ENCODE measurements at places on chromosomes 7 and 10.

- DNase-seq = no peak
Measured at GRCh38 chr10:78933828-78934531, 134.8 kb upstream of the ZMIZ1 start.

DNA sequence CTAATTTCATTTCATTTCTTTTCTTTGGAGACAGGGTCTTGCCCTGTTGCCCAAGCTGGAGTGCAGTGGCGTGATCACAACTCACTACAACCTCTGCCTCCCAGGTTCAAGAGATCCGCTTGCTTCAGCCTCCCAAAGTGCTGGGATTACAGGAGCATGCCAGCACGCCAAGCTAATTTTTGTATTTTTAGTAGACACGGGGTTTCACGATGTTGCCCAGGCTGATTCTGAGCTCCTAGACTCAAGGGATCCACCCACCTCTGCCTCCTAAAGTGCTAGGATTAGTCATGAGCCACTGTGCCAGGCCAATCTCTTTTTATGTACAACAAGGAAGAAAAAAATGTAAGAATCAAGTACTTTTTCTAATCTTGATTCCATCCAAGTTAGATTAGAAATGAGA is 10.7 kb upstream of the KMT2E start:
- DNase-seq = no peak

GRCh38 chr10:132001238-132001972 is 19.7 kb upstream of the BNIP3 start:
- DNase-seq = no peak

- no peak for DNase-seq
Measured at GRCh38 chr10:6674291-6674690, 94.2 kb upstream of the PRKCQ start.

DNA sequence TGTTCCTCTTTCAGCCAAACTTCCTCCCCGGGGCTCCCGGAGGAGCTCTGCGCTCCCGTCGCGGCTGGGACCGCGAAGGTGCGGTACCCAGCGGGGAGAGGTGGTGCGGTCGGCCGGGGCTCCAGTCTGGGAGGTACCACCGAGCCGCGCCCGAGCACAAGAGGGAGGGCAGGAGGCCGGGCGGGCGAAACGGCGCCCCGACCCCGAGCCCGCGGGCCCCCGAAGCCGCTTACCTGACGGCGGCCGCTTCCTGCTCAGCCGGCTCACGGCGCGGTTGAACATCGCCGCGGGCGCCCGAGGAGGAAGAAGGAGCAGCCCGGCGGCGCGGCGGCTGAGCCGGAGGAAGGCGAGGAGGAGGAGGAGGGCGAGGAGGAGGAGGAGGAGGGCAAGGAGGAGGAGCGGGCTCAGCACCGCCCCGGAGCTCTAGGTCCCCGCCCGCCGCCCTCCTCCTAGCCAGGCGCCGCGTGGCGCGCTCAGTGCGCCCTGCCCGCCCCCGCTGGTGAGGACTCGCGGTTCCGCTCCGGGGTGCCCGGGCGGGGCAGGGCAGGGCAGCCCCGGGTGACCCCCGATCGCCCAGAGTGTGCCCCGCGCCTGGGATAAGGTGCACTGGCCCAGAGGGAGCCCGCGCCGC is at the start of gene RGS10:
Gene RGS10 (minus strand): TSS at position 363 of the 631 bp plus-strand sequence. CDS start 81 bp downstream, at position 282.
- DNase-seq = peak; percentile 53

DNA sequence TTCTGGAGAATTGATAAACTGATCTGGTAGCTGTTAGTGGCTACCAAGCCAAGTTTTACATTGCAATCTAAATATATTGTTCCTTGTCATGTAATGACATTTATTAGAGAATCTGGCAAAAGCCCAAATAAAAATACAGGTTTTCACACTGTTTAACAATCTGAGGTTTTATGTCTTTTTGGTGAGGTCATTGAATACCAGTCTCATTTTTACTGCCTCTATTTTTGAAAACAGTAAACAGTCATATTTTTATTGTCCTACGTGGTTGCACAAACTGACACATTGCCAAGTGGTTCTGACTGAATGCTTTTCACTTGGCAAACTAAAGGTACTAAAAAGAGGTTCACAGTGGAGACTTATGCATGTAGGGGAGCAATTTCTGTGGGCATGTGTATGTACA is 157.5 kb downstream of the PRKG1 start:
- DNase-seq = no peak

DNA sequence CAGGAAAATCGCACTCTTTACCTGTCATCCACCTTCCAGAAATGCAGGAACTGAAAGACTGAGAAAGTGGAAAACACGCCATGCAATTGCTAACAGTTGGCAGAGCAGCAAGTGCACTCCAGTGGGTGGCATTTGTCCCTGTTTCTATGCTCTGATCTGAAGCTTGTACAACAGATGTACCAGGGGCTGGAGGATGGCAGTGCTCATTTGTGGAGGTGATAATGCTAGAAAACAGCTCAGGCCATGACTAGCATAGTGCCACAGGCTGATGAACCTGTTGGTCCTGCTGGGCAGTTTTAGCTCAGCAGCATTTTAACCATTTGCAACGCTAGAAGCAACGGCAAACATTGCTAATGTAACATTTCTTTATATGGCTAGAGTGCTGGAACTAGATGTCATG is 199.9 kb upstream of the NRP1 start:
- DNase-seq = no peak

GRCh38 chr7:69912846-69913245 is 314.6 kb downstream of the AUTS2 start:
- DNase-seq = no peak

DNA sequence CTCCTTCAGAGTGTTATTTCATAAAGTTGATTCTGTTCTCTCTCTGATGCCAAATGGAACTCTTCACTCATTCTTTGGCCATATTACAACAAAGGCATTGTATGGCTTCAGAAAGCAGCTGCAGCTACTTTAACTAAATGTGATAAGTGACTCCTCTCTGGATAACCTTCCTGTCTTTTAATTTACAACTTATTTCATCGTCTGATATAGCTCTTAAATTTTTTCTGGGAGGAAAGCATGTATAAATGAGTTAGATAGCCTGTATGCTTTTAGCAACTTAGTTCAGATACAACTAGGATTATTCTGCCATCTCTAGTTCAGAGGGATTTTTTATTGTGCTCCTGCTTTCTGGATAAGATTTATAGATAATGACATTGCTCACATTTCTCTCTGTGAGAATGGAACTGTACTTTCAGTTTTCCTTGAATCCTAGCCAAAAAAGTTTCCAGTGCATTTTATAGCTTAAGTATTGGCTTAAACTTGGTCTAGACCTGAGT is 57.5 kb downstream of the KLHDC10 start:
- DNase-seq = no peak

GRCh38 chr10:31274310-31274709 is 44.7 kb upstream of the ZEB1 start:
- DNase-seq = no peak

- no peak for DNase-seq
Measured at GRCh38 chr7:98213888-98214810, 2.9 kb downstream of the BHLHA15 start.

DNA sequence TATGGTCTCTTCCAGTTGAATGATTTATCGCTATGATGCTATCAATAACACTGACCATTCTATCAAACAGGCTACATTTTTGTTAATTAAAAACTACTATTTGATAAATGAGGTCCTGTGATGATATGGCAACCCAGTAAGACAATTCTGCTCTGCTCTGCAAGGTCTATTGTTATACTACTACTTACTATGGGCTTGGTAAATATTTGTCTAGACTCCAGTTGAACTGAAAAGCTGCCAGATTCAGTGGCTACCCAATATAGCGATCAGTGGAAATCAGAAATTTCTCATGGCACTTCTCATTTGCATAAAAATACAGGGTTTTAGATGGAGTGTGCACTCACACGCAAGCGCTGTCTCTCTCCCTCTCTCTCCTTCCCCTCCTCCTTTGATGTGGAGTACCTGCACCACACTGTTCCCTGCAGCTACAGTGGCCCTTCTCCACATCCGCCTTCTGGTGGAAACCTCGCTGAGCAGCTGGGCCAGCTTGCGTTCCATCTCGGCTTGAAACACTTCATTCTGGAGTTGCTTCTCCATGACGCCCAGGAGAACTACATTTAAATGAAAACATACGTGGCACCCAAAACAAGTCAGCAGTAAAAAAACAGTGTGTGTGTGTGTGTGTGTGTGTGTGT is 77.9 kb downstream of the KIAA1549 start:
- no peak for DNase-seq

DNA sequence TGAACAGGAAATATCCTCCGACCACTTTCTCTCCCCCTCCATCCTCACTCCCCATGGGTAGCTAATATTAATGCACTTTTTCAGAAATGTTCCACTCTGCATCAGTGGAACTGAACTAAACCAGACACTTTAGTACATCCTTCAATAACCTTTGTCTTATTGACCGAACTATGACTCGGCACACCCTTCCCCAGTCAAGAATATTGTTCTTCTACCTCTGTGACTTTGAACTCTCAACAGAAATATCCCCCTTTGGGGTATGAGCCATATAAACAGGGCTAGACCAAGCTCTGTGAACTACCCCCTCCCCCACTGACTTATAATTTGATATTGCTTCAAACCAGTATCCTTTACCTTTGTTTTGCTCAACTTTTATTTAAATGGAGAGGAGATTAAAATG is 57.9 kb upstream of the CAPZA2 start:
- no peak for DNase-seq

- DNase-seq = no peak
Measured at GRCh38 chr7:4883033-4883371, 514 bp downstream of the RADIL start.

DNA sequence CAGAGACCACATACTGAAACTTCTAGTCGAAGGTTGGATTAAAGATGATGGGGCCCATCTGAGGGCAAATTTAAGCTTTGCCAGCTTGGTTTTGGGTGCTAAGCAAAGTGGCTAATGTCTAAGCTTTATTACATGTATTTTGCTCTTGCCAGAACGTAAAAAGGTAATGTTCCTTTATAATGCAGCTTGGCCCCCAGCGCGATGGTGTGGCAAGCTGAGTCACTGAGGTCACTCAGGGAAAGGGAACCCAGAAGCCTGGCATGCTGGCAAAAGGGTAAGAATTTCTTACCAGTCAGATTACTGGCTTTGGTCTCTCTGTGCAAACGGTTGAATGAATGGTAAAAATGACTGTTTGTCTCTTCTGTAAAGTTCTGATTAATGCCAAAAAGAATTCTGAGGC is 158.3 kb upstream of the KCND2 start:
- no peak for DNase-seq

DNA sequence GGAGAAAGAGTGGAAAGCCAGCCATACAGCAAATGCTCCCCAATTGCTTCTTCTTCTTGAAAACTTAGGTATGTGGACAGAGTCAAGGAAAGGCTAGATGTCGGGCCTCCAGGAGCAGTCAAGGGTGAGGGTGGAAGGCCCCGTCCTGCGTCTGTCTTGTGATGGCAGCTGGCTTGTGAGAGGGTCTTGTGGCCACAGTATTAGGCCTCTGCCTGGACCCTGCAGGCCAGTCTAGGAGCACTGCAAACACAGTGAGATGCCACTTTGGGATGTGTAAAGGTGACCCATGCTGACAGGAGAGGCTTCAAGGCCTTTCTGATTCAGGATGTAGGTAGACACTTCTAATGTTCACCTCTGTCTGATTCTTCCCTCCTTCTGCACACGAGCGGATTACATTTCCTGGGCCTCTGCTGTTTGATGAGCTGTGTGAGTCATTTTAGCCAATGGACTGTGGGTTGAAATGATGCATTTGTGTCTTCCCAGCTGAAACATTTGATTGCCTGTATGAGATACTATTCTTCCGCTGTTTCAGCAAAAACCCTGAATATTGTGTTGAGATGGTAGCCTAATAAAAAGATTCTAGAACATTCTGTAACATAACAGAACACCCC is 135.4 kb downstream of the EMX2 start:
- DNase-seq = no peak

GRCh38 chr10:132959559-132959961 is 17.2 kb upstream of the CFAP46 start:
- DNase-seq = no peak

GRCh38 chr7:69309601-69310000 is 288.7 kb upstream of the AUTS2 start:
- DNase-seq = no peak

DNA sequence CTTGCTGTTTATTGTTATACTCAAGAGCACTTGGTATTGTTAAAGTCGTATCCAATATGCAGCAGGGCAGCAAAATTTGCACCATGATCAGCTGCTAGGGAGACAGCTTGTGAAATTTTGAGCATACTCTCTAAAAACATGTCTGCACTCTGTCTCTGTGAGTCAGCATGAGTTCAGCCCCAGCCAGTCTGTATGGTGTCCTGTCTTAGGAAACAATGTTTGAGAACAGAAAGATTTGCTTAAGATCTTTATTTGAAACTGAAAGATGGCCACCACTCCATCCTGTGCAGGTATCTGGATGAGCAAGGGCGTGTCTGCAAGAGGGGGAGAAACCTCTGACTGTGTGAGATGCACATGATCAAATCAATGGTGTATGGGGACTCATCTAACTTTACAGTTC is 97.1 kb downstream of the GNAI1 start:
- peak; percentile 53 for DNase-seq

DNA sequence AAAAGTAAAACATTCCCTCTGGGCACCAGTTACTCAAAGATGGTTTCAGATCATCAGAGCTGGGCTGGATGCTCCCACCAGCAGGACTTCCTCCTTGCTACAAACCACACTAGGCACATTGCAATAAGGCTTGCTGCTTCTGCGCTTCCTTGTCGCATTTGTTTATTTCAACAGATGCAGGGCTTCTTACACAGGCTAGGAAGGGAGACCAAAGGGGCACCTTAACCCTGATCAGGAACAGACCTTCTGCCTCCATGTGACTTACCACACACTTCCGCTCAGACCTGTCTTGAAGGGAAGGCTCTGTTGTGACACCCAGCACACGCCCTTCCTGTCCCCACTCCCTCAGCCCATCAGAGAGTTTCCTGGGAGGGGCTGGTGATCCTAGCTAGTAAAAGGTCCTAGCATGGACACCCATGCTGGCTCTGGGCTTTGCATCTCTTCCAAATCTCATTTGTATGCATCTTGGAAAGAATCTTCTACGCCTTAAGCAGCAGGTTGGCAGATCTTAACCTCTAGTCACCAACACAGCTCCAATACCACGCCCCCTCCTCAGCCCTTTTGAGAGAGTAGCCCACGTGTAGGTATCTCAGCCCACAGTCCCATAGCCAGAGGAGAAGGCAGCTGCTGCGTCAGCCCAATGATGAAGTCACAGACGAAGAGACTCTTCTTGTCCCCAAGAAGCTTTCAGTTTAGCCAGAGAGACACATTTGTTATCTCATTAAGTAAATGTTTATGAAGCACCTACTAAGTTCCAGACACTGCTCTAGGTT is 47.1 kb upstream of the SVIL start:
- no peak for DNase-seq

DNA sequence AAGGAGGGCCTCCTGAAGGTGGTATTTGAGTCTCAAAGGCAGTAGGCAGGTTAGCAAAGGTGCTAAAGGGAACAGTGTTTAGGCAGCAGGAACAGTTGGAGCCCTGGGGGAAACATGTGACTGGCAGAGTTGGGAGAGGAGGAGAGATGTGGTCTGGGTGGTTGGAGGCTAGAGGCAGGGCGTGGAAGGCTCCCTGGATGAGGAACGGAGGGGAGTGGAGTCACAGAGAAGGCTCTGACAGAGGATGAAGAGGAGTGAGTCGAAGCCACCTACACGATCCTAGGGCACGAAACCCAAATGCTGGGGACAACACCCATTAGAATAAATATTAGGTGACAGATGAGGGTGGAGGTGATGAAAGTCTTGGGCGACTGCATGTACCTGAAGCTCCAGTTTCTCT is 19.6 kb upstream of the MGMT start:
- no peak for DNase-seq
